ENCODE measurements at places on chromosomes 6 and 20. TPM values are rescaled to one million over a fixed set of nuclear protein-coding genes. Genes with fewer than 3 reads are reported as not detected.

SPEF1 gene
- total RNA-seq = 0.07 TPM

GRCh38 chr20:61301711-61302525 is 49.9 kb downstream of the CDH4 start:
- DNase-seq = no peak

DNA sequence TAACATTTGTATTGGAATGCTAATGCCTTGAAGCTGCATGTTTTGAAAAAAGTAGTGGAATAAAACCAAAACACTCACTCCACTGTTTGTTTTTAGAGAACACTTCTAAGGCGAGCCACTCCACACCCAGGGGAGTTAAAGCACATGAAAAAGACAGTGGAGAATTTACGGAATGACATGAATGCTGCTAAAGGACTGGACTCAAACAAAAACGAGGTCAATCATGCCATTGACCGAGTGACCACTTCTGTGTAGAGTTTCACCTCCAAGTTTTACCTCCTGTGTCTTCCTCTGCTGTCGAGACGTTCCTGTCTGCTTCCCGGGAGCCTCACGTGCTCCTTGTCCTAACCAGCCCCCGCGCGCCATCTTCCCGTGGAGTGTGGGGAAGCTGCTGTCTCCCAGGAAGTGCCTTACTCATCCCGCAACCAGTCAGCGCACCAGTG is 127.8 kb downstream of the LRRC1 start:
- no peak for DNase-seq

- DNase-seq = no peak
Observed at GRCh38 chr20:45179166-45179565, 4.5 kb downstream of the PI3 start.

Data from kidney epithelial cell (primary cell).